ENCODE measurements at places on chromosomes 4 and X.
A peak's percentile ranks its signal among the peaks of the same experiment; 100 is the strongest.

DNA sequence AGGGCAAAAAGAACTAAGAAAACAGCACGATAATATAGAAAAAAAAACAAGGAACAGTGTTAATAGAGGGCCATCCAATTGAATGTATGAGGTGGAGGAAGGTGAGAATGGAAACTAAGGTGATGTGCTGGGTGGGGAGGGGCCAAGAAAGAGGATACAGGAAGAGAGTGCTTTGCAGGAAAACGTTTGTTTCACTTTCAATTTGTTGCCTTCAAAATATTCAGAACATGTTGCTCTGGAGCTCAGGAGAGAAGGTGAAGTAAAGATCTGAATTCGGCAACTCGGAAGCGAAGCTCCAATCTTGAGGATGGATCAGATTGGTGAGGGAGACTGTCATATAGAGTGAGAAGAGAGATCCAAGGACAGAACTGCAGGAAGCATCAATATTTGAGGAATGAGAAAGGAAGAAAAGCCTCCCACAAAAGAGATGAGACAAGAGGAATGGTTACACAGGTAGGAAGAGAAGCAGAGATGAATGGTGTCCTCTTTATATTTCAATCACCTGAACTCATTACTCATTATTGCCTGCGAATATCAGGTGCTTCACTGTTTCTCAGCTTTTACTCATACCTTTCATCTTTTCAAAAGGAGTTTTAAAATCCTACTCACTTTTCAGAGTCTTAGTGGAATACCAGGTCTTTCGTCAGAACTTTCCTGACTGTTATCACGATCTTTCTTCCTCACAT is 14.7 kb upstream of the SEC24D start:
- DNase-seq: no peak

DNA sequence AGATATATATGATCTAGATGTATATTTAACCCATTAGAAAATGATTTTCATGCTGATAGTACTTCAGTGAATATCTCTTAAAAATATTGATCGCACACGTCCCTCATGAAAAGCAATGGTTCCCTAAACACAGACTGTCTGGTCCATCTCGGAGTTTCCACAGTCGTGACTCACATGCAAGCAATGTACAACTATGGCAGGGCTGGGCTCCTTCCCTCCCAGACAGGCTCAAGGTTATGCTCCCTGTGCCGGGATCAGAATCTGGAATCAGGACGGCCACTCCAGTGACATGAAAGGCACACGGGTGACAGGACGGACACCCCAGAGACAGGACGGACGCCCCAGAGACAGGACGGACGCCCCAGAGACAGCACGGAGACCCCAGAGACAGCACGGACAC is 40.2 kb upstream of the PPP2R3B start:
- no peak for DNase-seq

GRCh38 chr4:19729886-19730651 is 521.6 kb upstream of the SLIT2 start:
- no peak for DNase-seq

- peak; percentile 72 for DNase-seq
Observed at GRCh38 chr4:109434007-109434971, 674 bp downstream of the SEC24B start.

- DNase-seq: no peak
Observed at GRCh38 chr4:152981278-152981677, 45.2 kb downstream of the FHDC1 start.

- no peak for DNase-seq
Observed at GRCh38 chrX:5536261-5536660, 692.4 kb downstream of the NLGN4X start.

DNA sequence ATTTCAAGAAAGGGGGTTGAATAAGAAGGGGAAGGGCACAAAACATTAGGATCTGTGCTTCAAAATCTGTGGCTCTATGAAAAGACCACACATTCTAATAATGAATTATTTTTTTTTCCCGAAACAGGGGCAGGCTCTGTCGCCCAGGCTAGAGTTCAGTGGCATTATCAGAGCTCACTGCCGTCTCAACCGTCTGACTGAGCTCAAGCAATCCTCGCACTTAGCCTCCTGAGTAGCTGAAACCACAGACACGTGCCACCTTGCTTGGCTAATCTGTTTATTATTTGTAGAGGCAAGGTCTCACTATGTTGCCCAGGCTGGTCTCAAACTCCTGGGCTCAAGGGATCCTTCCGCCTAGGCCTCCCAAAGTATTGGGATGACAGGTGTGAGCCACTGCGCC is 33.4 kb downstream of the ACSL1 start:
- no peak for DNase-seq

DNA sequence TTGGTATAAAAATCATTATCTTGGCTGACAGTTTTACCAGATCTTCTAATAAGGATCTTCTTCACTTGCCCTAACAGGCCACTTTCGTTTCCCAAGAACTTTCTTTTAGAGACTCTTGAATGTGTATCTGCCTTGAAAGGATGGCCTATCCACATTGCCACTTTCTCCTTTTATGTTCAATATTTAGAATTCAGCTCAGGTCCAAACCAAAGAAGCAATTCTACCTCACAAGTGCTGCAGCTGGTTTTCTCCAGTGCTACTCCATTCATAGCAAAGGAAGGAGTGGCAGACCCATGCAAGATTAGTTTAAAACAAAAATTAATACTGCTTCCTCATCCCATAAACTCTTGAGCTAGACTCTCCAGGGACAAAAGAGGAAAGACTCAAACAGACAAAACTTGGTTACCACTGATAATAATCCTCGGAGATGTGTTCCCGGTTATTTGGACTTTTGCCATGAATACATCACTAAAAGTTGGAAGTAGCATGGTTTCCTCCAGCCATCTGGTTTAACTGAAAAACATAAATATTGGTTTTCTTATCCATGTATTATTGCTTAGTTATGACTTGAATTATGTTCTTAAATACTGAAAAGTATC is 401.8 kb downstream of the PABPC4L start:
- no peak for DNase-seq

GRCh38 chrX:130606425-130606824 is 204.6 kb downstream of the RBMX2 start:
- DNase-seq: no peak

DNA sequence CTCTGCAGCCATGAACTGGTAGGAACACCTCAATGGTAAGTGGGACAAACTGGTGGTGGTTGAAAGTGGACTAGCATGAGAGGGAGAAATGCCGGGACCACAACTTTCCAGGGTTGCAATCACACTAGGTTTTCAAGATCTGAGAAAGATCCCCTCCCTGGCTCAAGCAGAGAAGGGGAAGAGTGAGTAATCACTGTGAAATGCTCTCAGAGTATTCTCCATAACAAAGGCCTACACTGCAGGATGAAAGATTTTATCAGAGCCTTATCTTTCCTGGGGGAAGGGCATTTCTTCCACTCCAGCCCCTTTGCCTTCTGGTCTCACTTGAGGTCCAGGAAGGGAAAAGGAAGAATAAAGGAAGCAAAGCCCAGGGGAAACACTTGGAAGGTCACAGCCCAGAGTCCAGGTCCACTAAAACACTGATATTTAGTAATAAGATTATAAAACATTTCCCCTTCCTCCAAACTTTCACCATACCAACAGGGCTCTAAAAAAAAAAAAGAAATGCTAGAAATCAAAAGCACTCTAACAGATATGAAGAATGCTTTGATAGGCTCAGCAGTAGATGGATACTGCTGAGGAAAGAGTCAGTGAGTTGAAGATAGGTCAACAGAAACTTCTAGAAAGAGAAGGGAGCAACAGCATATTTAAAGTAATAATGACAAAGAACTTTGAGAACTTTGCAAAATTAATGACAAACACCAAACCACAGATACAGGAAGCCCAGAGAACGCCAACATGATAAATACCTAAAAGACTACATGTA is 95.9 kb downstream of the WDFY3 start:
- no peak for DNase-seq

- no peak for DNase-seq
Observed at GRCh38 chr4:182537031-182537795, 294.0 kb downstream of the TENM3 start.

DNA sequence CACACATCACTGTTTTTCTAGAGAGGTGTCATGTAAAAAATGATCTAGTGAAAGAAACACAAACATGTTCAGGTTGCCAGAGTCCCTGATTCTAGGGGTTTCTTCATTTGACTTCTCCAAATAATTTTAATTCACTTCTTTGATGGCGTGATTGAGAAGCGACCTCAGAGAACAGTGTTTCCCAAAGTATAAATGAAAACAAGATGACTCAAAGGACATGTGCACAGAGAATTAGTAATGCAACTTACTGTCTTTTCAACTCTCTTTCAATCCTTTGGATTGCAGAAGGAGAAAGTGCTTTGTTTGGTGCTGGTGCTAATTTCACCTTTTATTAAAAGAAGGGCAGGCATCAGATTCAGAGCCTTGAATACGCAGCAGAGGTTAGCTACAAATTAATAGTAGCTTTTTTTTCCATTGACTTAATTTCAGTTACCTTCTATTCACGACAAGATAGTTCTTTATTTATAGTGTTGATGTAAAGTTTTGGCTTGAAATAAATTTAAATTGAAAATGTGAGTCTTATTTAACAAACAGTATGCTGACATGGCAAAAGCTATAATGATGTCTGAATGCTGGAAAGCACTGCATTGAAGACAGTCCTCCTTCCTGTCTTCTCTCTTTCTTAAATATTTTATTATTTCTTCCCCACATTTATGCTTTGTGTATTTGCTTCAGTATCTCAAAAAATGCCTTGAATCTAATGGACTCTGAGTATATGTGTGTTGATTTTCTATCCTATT is 85.1 kb downstream of the SLC10A7 start:
- DNase-seq: no peak

- no peak for DNase-seq
Observed at GRCh38 chr4:173272314-173272713, 61.8 kb downstream of the HMGB2 start.

DNA sequence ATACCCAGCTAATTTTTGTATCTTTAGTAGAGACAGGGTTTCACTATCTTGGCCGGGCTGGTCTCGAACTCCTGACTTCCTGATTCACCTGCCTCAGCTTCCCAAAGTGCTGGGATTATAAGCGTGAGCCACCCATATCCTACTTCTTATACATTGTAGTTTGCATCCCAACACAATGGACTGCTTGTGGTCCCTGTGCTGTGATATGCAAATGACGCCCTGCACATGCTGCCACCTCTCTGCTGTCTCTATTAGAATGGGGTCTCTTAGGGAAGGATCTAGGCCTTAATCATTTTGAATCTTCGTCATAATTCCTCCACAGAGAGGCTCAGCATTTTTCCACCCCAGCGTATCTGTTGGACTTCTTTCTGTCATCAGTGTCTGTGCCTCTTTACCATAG is 595.9 kb downstream of the ADGRL3 start:
- DNase-seq: no peak

DNA sequence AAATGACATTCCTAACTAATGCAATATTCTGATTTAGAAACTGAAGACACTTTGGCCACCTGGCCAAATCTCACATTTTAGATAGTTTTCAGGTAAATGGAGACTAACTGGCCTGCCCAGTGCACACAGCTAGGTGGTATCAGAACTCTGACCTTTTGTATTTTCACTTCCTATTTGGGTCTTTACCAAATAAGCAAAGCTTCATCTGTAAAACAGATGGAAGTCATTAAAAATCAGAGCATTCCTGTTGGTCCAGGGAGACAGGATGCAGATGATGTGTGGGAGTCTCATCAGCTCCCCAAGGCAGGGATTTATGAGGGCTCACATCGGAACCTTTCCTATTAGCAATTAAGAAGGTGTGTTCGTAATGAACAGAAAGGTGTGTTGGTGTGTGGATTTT is 57.7 kb downstream of the ARHGAP10 start:
- DNase-seq: no peak

All from nucleus accumbens (tissue), 56 donors.